Activated naive CD4-positive, alpha-beta T cell treated with Interleukin-2 at 50 U/mL for 16 hours (primary cell): ENCODE measurements at places on chromosomes 13 and 19.

DNA sequence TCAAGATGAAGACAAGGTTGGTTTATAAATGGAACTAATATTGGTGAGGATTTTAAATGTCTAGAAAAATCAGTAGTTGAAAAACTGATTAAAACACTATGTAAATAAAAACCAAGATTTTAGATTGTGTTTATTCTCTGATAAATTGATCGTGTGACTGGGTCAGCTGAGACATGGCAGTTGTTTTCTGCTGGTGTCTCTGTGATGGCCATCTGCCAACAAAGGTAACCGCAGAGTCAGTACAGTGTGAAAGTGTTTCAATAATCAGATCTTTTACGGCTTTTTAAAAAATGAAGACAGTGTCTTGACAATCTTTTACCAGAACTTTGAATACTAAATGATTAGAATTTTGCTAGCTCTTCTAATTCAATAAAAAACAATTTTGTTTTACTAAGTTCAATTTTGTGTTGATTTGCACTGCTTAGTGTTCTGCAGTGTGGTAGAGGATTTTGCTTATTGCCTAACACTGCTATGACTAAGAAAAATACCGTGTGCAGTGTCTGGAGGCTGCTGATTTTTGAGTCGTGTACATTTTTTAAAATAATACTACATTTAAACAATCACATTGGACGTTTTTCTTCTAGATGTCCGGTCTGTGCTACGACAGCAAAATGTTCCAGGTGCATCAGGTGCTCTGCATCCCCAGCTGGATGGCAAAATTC lies 32.7 kb upstream of the GPR183 start:
- peak; percentile 58 for DNase-seq

- no peak for DNase-seq
These were observed 295.8 kb downstream of the NDFIP2 start for GRCh38 chr13:79776531-79777295.

DNA sequence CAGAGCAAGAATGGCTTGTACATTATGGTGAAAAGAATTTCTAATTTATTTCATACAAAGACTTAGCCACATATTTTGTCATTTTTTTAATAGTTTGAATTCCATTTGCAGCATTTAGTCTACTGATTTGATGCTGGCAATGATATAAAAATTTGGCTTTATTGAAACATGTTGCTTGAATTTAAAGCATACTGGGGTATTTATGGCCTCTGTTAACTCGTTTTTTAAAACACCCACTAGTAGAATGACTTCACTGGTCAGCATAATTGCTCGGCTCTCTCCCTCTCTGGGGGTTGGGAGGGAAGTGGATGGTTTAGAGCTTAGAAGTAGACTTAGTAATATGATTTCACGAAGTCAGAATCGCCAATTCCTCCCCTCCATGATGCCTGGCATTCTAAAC lies 354.9 kb upstream of the HTR2A start:
- DNase-seq = no peak

DNA sequence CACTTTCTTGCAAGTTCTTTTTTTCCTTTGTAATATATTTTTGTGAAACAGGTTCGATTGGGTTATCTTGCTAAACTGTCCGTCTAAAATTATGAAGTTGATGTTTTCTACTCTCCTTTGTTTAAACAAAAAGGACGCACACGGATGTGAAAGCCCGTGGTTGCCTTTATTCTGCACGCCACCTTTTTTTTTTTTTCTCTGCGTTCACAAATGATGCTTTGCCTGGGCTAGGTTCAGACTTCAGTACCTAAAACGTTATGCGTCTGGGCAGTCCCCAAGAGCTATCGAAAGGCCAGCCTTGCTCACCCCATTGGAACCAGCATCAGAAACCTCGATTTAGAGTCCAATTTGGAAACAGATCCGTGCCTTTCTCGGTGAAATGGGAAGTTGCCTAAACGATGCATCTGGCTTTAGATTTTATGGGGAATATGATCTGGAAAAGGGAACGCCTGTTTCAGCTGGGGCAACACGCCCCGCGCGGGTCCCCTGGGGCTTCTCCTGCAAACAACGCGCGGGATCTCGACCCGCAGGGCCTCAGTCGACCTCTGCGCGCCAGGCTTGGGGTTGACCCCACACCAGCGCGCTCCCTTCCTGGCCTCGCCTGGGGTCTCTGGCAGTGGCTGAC lies 113.9 kb downstream of the KCNRG start:
- DNase-seq = peak; percentile 25

- no peak for DNase-seq
These were observed 23.2 kb downstream of the KDM4B start for GRCh38 chr19:4991996-4992698.

- DNase-seq = peak; percentile 98
These were observed 19.7 kb downstream of the RFX1 start for GRCh38 chr19:13986348-13986904.
